ENCODE measurements at places on chromosomes 11 and 22.

DNA sequence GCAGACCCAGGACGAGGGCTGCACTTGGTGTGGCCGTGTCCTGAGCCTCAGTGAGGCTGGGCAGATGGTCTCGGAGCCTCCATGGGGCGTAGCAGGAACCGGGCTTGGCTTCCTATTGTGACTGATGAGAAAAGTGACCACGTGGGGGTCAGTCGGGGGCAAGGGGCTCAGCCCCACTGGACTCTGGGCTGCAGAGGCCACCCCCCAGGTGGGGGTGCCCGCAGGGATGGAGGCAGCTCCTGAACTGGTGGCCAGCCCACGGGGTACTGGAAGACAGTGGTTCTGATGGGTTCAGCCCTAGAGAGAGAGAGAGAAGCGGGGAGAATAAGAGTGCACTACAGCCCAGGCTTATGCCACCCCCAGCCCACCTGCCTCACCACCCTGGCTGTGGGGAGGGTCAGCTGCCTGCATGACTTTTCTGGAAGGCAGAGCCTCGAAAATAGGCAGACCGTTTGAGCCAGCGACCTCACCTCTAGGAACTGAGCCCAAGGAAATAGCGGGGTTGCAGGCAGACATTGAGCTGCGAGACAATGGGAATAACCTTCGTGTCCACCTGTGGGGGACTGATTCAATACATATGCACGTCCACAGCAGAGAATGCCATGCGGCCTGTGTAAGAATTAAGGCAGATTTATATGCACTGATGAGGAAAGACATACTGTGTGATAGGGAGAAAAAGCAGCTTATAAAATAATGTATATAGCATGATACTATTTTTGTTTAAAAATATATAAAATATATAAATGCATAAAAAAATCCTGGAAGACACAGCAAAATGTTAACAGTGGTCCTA is 11.5 kb downstream of the CABP7 start:
- no peak for DNase-seq

DNA sequence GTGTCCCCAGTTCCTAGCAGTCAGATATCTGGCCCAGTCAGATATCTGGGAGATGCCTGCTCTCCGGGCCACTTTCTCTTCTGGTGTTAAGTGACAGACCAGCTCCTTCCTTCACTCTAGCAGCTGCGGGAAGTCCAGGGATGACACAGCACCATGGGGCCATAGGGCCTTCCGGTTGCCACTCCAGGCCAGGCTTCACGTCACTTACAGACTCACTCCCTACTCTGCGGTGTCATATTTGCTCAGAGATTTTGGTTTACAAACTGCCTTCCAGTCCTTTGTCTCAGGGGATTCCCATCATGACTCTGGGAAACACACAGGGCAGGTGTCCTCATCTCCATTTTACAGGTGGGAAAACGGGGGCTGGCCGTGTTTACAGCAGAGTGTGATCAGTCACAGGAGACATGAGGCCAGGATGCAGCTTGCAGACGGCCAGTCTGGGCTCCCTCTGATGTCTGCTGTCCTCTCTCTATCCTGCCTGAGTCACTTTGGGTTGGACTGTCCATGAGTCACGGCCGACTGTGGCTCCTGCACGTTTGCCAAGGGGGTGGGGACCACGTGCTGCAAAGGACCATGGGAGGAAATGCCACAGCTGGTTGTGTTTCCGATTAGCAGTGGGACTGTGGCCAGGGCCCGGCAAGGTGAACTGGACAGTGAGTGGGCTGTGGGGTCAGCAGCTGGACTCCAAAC is 8.2 kb upstream of the TBC1D22A start:
- no peak for DNase-seq

DNA sequence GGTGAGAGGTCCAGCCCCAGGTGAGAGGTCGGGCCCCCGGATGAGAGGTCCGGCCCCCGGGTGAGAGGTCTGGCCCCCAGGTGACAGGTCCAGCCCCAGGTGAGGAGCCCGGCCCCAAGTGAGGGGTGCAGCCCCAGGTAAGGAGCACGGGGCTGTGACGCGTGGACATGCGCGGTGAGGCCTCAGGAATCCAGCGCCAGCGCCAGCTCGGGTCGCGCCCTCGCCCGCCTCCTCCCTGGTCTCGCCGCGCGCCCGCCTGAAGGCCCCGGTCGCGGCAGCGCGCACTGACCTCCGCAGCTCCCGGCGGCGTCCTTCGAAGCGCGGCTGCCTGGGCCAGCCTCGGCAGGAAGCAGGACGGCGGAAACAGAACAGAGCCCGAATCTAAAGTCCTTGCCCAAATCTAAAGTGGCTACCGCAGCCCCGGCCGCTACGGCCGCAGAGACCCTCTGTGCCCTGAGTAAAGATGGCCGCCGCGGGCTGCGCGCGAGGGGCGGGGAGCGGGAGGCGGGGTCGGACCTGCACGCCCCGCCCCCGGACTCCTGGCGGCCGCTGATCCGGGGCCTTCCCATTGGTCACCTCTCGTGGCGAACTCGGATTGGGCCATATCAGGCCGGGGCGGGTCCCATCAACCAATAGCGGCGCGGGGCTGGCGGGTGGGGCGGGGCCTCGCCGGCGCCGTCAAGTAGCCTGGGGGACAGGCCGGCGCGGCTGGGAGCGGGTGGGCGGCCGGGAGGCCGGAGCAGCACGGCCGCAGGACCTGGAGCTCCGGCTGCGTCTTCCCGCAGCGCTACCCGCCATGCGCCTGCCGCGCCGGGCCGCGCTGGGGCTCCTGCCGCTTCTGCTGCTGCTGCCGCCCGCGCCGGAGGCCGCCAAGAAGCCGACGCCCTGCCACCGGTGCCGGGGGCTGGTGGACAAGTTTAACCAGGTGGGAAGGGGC is at the start of the genes ALG12 and CRELD2:
Gene ALG12, minus strand, starts transcription at position 465 of the 937 bp plus-strand sequence. CDS start 4,673 bp downstream, outside the sequence.
Gene CRELD2, plus strand, starts transcription at position 661 of the 937 bp plus-strand sequence. Its CDS starts 136 bp downstream, at position 797.
- DNase-seq, result peak; percentile 97

DNA sequence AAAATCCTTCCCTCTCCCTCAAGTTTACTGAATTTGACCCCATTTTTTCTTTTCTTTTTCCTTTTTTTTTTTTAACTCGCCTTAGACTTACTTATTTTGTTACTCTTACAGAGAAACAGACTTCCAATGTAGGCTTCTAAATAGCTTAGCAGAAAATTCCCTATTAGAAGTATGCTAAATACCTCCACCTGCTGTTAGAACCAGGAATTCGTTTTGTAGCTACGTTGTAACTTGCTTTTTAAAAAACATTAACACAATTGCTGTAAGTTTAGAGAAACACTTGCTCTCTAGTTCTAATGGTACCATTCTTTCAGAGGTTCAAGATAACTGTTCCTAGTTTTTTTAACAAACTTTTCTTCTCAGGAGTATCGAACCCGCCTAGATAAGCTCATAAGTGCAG is 324.2 kb downstream of the DCDC1 start:
- DNase-seq, result no peak

DNA sequence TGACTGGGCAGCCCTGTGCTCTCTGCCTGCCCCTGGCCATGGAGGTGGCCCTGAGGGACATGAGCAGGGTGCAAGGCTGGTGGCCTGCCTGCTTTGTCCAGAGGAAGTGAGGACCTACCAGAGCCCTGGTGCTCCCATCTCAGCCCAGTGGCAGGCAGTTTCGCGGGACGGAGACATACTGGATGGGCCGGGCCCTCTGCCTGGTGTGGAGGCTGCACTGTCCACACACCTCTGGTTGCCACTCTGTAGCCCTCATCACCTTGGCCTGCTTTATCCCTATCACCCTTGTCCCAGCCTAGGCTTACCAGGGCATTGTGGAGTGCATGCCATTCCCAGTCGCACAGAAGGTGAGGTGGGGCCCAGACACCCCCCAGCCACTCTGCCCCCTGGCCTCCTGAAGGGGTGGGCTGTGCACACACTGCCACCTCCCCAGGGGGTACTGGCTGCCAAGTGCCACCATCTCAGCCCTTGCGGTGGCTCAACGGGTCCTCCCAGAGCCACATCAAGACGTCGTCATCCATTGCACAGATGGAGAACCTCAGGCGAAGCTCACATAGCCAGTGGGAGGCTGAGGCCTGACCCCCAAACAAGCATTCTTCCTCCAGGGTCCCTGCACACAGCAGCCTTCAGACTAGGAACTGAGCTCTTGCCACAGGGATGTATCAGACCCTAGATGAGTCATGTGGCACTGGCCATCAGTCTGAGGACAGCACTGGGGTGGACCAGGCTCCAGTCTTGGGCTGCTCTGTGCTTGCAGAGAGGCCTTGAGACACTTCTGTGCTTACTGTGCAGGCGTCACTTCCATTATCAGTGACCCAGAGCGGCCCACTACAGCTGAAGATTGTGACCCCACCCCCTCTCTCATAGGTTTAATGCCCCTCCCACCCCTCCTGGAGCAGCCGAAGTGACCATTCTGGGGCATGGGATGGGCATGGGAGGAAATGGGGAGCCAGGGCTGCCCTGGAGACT is 176.1 kb downstream of the IGLL1 start:
- DNase-seq, result no peak

DNA sequence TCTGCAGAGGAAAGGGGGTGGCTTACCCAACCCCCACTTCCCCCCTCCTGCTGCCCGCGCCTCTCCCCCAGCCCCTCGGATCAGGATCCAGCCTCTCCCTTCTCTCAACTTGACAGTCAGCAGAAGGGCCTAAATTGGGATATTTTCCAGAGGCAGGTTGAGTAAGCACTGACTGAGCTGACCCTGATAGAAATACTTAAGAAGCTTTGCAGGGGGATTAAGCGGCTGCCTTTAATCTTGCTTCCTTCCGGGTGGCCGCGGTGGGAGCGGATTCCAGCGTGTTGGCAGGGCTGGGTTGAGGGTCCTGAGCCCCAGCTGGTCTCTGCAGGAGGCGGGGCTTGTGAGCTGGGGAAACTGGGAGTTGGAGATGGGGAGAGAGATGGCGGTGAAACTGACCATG is 445.2 kb downstream of the NTM start:
- no peak for DNase-seq

- DNase-seq, result no peak
Observed at GRCh38 chr11:128931668-128932067, 11.0 kb downstream of the TP53AIP1 start.

GRCh38 chr11:69241844-69242243 is 52.1 kb upstream of the MYEOV start:
- no peak for DNase-seq

All from OCI-LY7 (cell line).